ENCODE measurements at places on chromosomes 5 and 9. TPM values are rescaled to one million over a fixed set of nuclear protein-coding genes. Genes with fewer than 3 reads are reported as not detected.

DNA sequence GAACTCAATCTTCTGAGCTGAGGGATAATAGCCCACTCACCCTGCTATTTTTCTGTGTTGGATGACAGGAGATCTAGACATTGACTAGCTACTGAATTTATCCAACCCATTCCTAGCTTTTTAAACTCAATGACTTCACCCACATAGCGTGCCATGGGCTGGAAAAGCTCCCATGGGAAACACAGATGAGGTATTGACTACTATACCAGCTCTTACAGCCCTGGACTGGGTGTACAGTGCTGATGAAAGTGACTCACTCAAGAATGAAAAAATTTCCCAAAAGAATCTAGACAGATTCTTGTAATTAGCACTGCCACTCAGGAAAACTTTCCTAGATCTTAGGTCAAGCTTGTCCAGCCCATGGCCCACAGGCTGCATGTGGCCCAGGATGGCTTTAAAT, 72.7 kb upstream of the NREP start:
- no peaks in the 10 kb centered on the region for H3K36me3 ChIP-seq
- no peaks in the 10 kb centered on the region for H3K27me3 ChIP-seq
- H3K4me1 ChIP-seq = no peaks in the 10 kb centered on the region
- no peak overlapping the region for H3K27ac ChIP-seq
- H3K4me3 ChIP-seq = no peak overlapping the region

DNA sequence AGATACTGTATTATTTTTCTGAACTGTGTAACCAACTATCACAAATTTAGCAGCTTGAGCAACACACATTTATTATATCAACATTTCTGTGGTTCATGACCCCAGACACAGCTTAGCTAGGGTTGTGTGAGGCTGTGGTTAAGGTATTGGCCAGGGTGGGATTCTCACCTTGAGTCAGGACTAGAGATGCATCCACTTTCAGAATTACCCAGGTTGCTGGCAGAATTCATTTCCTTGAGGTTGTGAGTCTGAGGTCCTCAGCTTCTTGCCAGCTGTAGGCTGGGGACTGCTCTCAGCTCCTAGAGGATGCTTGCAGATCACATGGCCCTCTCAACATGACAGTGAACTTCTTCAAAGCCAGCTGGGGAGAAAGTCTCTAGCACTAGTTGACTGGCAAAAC, 122.5 kb upstream of the RASGRF2 start:
- peaks cover under 1% of the 10 kb centered on the region for H3K36me3 ChIP-seq
- H3K27ac ChIP-seq = no peak overlapping the region
- no peaks in the 10 kb centered on the region for H3K27me3 ChIP-seq
- no peak overlapping the region for H3K4me3 ChIP-seq

GRCh38 chr5:41918105-41918504, 7.0 kb upstream of the FBXO4 start:
- H3K4me3 ChIP-seq = no peak overlapping the region
- DNase-seq = no peak
- no peaks in the 10 kb centered on the region for H3K36me3 ChIP-seq
- H3K4me1 ChIP-seq = no peaks in the 10 kb centered on the region

DNA sequence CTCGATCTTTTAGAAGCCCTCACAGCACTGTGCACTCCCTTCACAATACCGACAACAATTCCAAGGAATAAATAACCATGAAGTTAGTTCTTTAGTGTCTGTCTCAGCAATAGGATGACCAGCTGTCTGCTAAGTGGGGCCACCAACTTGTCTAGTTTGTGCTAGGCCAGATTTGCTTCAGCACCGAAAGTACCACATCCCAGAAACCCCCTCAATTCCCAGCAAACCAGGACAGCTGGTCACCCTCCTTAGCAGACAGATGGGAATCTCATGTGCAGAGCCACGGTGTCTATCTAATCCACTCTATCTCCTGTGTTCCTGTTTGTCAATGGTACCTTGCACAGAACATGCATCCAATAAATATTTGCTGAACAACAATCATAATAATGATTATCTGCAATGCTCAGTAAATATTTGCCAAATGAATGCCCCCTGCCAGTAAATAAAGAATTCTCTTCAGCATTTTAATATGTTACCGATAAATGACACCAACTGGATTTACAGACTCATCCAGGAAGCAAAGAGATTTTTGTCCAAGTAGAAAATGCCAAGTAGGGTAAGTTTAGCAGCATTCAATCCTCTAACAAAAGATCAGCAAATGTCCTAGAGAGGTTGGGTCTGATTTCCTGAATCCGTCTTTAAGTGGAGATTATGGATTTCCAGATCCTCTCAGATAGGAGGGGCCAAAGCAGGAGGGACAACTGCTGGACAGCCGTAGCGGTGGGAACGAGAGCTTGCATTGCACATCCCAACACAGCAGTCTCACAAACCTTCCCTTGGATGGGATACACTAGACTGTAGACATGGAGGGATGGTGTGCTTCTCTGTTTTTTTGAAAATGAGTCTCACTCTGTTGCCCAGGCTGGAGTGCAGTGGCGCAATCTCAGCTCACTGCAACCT, 51.9 kb upstream of the ANKRD33B start:
- peaks cover 22% of the 10 kb centered on the region for H3K4me1 ChIP-seq
- H3K36me3 ChIP-seq = no peaks in the 10 kb centered on the region
- H3K27ac ChIP-seq = peak overlapping the region; percentile 70
- DNase-seq = peak; percentile 39

- no peak overlapping the region for H3K27ac ChIP-seq
- DNase-seq = no peak
- H3K36me3 ChIP-seq = no peaks in the 10 kb centered on the region
- peaks cover 2% of the 10 kb centered on the region for H3K27me3 ChIP-seq
- no peak overlapping the region for H3K4me3 ChIP-seq
- H3K4me1 ChIP-seq = no peaks in the 10 kb centered on the region
These were observed 35.9 kb upstream of the PCSK1 start for GRCh38 chr5:96468956-96469355.

The ADAMTSL2 gene
- total RNA-seq = 1.3 TPM
